ENCODE measurements at places on chromosomes 13 and 19.

DNA sequence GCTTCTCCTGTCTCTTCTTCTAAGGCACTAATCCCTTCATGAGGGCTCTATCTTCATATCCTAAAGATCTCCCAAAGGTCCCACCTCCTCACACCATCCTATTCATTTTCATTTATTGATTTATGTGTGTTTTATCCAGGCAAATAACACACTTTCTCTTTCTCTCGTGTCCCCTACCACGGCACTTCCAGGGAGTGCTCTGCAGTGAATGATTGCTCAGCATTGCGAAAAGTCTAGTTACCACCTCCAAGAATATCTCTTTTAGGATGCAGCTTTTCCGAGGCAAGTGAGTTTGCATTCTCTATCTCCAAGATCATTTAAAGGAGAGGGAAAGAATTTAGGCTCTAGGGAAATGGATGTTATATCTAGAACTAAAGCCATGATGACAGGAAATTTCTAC is 101.7 kb downstream of the MIPEP start:
- no peak for DNase-seq

DNA sequence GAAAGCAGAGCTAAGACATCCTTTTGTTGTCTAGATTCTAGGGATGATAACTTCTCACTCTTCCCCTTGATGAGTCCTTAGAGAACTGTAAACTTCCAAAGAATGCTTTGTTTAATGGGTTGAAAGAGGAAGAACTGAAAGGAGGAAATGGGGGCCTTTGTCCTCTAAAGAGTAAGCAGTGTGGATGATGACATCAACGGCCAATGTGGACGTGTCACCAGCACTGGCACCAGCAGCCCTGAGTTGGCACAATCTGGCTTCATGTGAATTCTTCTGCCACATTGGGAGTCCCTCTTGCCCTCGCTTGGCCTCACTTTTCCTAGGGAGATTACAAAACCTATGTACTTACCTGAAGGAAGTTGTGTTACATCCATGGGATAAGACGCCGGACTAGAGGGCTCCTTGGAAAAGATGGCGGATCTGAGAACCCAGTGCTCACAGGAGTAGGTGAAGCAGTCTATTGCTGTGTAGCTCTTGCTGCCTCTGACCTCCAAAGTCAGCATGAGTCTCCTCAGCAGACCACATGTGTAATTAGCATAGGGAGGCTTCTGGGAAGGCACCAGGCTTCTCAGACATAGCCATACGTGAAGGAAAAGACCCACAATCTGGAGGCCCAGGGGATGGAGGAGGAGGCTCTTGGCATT is 62.8 kb downstream of the RGCC start:
- no peak for DNase-seq

GRCh38 chr13:98393873-98394272 is 183.0 kb downstream of the STK24 start:
- no peak for DNase-seq

DNA sequence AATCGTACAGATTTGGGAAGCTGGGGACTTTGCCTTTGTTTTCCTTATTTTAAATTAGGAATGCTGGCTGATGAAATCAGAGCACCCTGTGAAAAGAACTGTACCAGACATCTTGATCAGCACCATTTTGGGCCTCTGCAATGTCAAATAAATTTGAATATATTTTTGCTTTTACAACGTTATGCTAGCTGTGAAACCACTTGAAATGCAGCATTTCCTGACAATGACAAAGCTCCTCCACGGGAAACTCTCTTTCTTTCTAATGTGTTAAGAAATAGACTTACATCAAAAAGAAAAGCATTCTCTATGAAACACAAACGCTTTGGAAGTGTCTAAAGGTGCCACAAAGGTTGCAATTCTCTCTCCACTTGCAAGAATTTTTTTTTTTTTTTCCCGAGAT is 47.1 kb upstream of the MAP3K10 start:
- DNase-seq = peak; percentile 28

GRCh38 chr13:57409121-57409520 is 222.4 kb upstream of the PCDH17 start:
- DNase-seq = no peak

- DNase-seq = no peak
Measured at GRCh38 chr13:22758245-22758644, 422.5 kb upstream of the SGCG start.

DNA sequence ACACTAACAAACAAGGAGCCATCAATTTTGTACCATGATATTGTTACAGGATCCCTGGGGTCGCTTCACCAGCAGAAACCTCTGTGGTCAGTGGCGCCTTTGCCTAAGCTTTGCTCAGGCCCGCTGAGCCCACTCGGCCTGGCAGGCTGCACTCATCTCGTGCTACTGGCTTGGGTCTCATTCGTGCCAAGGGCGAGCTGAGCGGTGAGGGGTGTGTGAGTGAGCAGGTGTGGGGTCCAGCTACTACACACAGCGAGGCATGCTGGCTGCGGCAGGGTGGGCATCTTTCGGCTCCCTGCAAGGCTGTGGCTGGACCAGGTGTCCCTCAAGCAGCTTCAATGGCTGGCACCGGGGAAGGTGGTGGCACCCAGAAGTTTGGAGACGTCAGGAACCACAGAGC is 19.1 kb downstream of the CPB2 start:
- DNase-seq = no peak

- peak; percentile 21 for DNase-seq
Measured at GRCh38 chr13:42215578-42216421, 56.2 kb upstream of the AKAP11 start.

GRCh38 chr19:18438331-18439024 is 545 bp upstream of the ISYNA1 start:
- DNase-seq = no peak

GRCh38 chr13:105442949-105443699 is 1092.3 kb downstream of the EFNB2 start:
- DNase-seq = no peak

DNA sequence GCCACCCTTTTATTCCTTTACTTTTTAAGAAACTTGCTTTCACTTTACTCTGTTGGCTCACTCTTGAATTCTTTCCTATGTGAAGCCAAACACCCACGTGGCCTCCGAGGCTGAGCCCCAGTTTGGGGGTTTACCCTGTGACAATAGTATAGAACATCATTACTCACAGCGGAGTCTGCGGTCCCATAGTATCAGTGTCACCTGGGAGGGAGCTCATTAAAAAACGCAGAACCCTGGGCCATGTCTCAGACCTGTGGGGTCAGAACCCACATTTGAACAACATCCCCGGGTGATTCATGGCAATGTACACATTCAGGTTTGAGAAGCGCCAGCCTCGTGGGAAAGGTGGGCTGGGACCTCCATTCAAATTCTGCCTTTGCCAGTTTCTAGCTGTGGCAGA is 36.0 kb upstream of the UBL3 start:
- DNase-seq = peak; percentile 9

- DNase-seq = no peak
Measured at GRCh38 chr13:95239283-95239682, 62.0 kb downstream of the ABCC4 start.

GRCh38 chr13:93416736-93417355 is 190.2 kb downstream of the GPC6 start:
- no peak for DNase-seq

DNA sequence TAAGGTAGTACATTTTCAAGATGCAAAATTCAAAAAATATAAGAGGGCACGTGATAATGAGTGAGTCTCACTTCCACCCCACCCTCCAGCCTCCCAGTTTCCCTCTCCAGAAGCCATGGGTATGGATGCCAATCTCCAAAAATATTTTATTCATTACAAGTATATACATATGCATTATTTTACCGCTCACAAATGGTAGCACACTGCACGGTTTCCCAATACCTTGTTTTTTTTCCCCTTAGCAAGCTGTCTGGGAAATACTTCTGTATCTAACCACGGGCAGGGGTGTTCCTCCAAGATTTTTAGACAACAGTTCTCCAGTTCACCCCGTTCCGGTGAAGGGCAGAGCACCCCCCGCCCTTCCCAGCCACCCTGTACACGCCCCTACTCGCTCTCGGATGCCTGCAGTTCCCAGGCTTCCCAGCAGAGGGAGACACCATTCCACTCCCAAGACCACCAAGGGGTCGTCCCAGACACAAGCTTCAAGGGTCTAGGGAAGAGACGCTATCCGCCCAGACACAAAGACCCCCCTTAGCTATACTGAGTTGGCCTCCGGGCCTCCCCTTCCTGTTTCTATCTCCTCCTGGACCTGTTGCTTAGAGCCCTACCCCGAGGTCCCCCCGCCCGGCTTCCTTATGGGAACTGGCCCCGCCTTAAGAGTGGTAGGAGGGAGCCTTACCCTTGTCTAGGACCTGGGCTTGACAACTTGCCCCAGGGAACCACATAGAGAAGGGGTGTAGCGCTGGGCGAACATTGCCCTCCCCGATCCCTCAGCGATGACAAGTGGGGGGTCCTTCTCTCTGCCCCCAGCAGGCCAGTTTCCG is 1.1 kb upstream of the FXYD3 start:
- peak; percentile 74 for DNase-seq

- DNase-seq = no peak
Measured at GRCh38 chr13:96297360-96297759, 207.5 kb downstream of the HS6ST3 start.

- DNase-seq = peak; percentile 84
Measured at GRCh38 chr13:30463787-30464495, 1.8 kb downstream of the HMGB1 start.

DNA sequence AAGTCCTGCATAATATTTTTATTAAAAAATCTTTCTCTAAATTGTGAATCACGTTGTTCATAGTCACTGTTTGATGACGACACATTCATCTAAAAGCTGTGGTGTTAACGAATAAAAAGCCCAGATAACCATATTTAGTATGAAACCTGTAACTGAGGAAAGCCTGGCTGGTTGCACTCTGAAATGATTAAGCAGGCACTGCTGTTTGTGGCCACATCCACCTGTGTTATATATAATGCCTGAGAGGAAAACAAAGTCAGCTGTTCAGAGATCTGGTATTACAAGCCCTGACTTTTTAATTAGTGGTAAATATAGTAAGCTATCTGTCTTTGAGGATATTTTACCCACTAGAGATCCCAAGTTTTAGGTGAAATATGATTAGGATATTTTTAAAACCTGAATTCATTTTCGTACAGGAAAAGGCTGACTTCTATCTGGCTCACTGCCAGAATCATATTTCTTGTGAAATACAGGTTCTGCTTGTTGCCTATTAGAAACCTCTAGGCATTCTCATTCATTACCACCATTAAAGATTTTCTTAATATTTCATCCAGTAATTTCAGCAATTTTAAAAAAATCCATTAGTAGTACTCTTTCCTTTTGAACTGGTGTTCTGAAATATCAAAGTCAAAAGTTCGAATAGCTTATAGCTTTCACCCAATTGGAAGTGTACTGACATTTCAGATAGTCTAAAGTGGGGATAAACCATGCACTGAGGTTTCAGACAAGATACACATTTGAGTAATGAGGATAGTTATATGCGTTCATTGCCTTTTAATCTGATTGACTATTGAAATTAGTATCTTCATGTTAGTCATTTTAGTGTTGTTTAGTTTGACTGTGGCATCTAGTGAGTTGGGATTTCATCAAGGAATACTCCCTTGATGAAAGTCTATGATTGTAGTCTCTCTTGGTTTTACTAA is 79.7 kb downstream of the LMO7 start:
- DNase-seq = no peak

GRCh38 chr19:9674663-9675357 is at the start of gene ZNF562:
Gene ZNF562, minus strand, starts transcription at chr19:9675100. Its CDS starts 14,356 bp downstream, at chr19:9660744.
- peak; percentile 84 for DNase-seq

GRCh38 chr13:108795841-108796240 is 166.4 kb downstream of the MYO16 start:
- DNase-seq = no peak

DNA sequence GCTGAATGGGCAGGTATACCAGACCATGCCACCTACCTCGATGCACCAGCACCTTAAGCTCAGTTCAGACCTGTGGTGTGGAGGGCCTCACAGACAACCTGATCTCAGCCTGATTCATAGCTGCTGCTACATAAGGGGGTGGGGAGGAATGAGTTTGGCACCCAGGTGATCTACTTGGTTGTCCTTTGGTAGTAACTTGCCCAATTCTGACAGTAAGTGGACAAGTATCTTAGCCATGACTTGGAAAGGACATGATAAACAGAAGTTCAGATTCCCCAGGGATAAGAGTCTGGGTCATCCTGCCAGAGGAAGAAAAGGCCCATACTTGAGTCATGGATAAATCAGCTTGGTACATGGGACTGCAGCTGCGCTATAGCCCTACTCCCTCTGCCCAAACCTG is 28.4 kb upstream of the SOHLH2 start:
- no peak for DNase-seq

- no peak for DNase-seq
Measured at GRCh38 chr19:6271721-6272410, 7.9 kb downstream of the MLLT1 start.

GRCh38 chr13:110286833-110287819 is 19.8 kb downstream of the COL4A1 start:
- DNase-seq = no peak

DNA sequence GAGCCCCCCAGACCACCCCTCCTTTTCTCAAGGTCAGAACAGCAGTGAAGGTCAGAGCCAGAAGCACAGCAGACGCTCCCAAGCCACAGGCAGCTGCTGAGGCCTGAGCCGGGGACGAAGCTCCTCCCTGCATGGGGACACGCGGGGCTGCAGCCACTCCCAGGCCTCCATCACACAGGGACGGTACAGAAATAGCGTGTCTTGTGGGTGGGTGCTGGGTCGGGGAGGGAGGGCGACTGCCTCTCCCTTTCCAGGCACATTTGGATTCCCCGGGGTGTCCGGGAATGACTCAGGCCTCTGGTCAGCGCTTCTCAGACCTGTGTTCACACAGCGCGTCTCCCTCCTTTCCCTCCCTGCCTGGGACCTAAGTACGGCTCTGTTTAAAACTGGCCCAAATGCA is 33.2 kb downstream of the RASA3 start:
- no peak for DNase-seq

DNA sequence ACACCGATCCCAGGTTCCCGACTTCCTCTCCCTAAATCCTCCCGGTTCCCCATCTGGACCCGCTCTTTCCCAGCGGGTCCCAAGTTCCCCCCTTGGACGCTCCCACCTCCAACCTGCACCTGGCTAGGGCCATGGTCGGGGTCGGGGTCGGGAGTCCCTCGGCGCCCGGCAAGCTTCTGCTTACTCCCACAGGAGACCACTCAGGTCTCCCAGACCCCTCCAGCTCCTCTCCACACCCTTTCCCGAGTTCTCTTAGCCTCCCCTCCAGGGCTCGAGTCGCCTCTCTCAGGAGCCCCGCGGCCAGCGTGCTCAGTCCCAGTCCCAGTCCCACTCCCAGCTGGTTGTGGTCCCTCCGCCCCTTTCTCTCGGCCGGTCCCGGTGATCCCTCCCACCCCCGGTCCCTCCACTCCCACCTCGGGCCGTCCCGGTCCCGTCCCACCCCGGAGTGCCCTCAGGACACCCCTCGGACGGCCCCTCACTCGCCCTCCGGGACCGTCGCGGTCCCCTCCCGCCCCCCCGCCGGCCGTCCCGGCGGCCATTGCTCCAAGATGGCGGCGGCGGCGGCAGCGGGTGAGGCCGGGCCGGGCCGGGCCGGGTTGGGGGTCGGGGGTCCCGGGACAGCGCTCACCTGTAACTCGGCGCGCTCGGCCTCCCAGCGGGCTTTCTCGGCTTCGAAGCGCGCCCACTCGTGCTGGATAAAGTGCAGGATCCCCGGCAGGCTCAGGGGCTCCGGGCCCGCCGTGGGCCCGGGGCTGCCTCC is at the start of gene FKRP:
FKRP (plus strand) TSS at position 537 of the 760 bp plus-strand sequence. CDS start 9,394 bp downstream, outside the sequence.
- DNase-seq = peak; percentile 47

GRCh38 chr13:77699059-77699680 is 1.7 kb downstream of the SLAIN1 start:
- no peak for DNase-seq

- no peak for DNase-seq
Measured at GRCh38 chr13:19156013-19156825, 25.4 kb downstream of the TUBA3C start.

GRCh38 chr13:113562844-113563243 is 21.7 kb upstream of the TFDP1 start:
- no peak for DNase-seq
